Activated T-helper 1 cell treated with anti-CD3 and anti-CD28 coated beads, Interleukin-12 subunit alpha, Interleukin-12 subunit beta, Interleukin-2, Interleukin-4 antibody, amounts not matched to agents 30 ng/mL and 10 ng/mL and 1 ng/mL, durations not matched to agents 14 hours and 24 hours and 36 hours (primary cell): ENCODE measurements at places on chromosomes 16 and 17. TPM values are rescaled to one million over a fixed set of nuclear protein-coding genes. Genes with fewer than 3 reads are reported as not detected.
A peak's percentile ranks its signal among the peaks of the same experiment; 100 is the strongest.

Gene CD300C
- 0.32 and 0.41 TPM in 2 replicates for total RNA-seq

Gene UQCRC2
- total RNA-seq: 235 and 260 TPM in 2 replicates

Gene ACSM5
- total RNA-seq: not detected in 2 replicates

- no peaks in the 10 kb centered on the region for H3K36me3 ChIP-seq
- no peaks in the 10 kb centered on the region for H3K4me1 ChIP-seq
- H3K27ac ChIP-seq: no peak overlapping the region
- H3K4me3 ChIP-seq: no peak overlapping the region
These were observed 1551.7 kb upstream of the GOT2 start for GRCh38 chr16:60285794-60286193.

DNA sequence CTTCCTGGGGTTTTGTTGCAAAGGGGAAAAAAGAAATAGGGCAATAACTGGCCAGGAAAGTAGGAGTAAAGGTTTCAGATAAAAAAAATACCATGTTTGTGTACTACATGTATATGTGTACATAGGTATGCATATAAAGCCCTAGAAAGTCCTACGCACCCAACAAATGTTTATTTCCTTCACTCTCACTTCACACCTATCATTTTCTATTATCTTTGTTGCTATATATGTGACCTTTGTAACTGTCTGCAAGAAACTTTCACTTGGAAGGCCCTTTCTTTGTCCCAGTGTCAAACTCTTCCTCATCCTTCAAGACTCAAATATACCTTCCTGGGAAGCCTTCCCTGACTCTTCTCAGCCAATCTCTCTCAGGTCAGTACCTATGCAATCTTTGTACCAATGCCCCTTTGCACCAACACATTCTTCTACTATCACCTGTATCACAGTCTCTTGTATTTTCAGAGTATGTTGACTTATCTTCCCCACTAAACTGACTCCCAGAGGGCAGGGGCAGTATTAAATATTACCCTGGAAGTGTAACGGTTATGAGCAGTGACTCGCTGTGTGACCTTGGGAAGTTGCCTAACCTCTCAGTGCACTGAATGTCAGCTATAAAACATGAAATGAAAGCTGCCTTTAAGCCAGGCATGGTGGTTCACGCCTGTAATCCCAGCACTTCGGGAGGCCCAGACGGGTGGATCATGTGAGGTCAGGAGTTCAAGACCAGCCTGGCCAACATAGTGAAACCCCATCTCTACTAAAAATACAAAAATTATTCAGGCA, 6.5 kb downstream of the XPO6 start:
- no peak overlapping the region for H3K27ac ChIP-seq
- H3K27me3 ChIP-seq: no peaks in the 10 kb centered on the region
- H3K4me3 ChIP-seq: no peak overlapping the region
- H3K36me3 ChIP-seq: peaks cover 29% of the 10 kb centered on the region
- H3K4me1 ChIP-seq: peaks cover 39% of the 10 kb centered on the region

DNA sequence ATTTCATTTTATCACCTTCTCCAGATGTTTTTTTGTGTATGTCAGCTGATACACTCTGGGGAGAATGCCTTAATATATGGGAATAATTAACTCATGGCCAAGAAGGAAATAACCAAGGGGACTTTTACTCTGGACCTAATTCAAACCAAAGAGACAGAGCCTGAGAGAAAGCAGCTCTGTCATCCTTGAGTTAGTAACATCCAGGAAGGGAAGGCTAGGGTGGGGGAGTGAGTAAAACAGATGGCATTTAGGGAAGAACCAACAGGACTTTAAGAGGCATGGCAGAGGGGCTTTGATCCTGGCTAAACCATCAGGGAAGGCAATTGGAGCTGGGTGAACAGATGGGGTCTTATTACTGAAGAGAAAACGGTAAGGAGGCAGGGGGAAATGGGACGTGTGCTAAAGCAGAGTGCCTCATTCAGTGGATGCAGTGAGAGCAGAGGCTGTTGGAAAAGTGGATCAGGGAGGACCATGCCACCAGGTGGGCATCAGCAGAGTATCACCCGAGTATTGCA, 2.5 kb upstream of the SMPD3 start:
- no peak for DNase-seq
- no peaks in the 10 kb centered on the region for H3K36me3 ChIP-seq
- no peak overlapping the region for H3K27ac ChIP-seq
- H3K4me3 ChIP-seq: no peak overlapping the region
- peaks cover 25% of the 10 kb centered on the region for H3K27me3 ChIP-seq

DNA sequence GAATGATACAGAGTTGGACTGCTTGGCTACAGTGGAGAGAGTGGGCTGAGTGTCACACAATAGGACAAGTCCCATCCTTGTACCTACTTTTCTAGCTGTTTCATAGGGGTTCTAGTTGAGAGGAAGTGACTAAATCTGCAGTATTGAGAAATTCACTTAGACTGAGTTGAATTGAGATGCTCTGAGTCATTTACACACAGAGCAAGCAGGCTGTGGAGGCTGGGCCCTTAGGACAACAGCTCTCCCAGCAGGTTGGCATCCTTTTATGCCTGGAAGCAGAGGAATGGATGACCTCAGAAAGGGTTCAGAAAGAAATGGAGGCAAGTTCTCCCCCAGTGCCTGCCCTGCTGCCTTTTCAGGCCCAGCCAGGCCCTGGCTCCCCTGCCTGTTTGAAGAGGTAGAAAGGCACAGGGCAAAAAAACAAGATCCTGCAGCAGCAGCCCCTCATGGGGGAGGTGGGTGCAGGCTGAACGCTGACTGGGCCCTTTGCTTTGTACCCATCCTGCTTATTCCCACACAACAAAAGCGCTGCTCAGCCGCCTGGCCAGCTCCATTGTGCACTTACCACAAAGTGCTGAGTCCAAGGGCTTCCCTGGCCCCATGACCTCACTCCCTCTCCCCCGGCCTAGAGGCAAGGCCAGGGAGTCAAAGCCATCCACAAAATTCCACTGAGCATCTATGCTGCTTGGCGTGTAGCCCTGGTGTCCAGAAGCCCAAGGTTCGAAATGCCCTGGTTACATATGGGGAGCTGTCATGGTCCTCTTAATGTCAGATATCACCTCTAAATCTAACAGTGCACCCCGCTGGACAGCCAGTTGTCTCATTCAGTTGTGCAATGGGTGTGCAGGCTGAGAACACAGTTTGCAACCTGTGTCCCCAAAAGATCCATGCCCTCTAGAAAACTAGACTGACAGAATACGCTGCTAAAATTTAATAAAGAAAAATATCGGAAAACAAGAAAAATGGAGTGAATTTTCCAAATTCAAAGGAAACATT, 5.4 kb upstream of the CRYBA1 start:
- no peak overlapping the region for H3K4me3 ChIP-seq
- no peak for DNase-seq
- no peak overlapping the region for H3K27ac ChIP-seq
- peaks cover 1% of the 10 kb centered on the region for H3K27me3 ChIP-seq
- H3K4me1 ChIP-seq: peaks cover 9% of the 10 kb centered on the region

DNA sequence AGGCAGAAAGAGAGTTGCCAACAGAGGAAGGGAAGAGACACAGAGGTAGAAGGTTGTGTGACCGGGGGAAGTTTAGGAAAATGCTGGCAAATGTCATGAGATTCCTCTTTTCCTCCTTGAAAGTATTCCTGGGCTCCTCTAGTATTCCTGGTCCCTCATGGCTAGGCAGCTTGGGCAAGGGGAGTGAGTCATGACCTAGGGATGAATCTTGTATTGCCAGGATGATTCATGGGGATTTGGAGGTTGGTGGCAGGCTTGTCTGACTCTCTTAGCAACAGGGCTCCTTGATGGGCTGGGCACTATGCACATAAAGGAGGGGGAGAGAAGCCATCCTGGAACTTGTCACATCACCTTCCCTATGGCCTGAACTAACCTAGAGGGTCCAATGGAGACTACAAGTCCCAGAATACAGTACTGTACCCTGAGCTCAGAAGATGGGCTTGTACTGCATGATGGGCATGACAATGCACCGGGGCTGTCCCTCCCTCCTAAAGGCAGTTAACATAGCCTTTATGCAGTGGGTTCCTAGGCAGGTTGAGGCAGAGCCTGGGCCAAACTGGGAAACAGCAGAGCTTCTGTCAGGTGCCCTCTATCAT, 2.1 kb upstream of the SEZ6 start:
- peaks cover 44% of the 10 kb centered on the region for H3K27me3 ChIP-seq
- H3K27ac ChIP-seq: no peak overlapping the region
- H3K4me1 ChIP-seq: no peaks in the 10 kb centered on the region
- no peak overlapping the region for H3K4me3 ChIP-seq
- H3K36me3 ChIP-seq: no peaks in the 10 kb centered on the region
- no peak for DNase-seq

- H3K4me1 ChIP-seq: peaks cover 6% of the 10 kb centered on the region
- no peak overlapping the region for H3K4me3 ChIP-seq
These were observed 50.4 kb upstream of the CIBAR2 start for GRCh38 chr16:85162478-85163277.

DNA sequence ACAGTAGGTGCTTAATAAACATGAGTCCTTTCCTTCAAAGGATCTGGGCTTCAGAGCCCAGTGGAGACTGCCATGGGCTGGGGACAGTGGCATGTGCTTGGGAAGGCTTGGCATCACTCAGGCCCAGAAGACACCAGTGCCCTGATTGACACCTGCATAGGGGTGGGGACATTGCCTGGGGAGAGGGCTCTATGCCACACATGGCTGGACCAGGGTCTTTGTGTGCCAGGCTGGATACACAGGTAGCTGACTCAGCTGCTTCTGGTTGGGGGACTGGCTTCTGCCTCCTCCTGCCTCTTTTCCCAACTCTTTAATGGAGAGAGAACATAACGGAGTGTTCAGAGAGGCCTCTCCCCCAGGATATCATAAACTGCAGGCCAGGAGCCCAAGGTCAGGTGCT, 93.1 kb upstream of the TMEM97 start:
- H3K4me1 ChIP-seq: peaks cover 14% of the 10 kb centered on the region
- H3K27me3 ChIP-seq: peaks cover 33% of the 10 kb centered on the region
- peak overlapping the region; percentile 22 for H3K4me3 ChIP-seq

DNA sequence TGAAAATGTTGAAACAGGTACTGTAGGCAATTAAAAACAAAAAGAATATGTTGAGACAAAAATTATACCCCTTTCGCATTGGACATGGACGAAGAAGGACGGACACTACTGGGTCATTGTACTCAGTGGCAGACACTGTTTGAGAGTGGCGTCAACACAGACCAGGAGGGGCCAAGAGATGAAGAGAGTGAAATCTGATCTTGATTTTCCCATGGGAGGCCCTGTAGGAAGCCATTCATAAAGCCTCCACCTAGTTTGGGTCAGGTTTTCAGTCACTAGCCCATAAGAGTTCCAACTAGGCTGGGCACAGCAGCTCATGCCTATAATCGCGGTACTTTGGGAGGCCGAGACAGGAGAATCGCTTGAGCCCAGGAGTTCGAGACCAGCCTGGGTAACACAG, 23.6 kb upstream of the SMURF2 start:
- DNase-seq: no peak
- H3K27me3 ChIP-seq: peaks cover 2% of the 10 kb centered on the region
- no peak overlapping the region for H3K4me3 ChIP-seq
- no peaks in the 10 kb centered on the region for H3K4me1 ChIP-seq
- no peaks in the 10 kb centered on the region for H3K36me3 ChIP-seq
- no peak overlapping the region for H3K27ac ChIP-seq

DNA sequence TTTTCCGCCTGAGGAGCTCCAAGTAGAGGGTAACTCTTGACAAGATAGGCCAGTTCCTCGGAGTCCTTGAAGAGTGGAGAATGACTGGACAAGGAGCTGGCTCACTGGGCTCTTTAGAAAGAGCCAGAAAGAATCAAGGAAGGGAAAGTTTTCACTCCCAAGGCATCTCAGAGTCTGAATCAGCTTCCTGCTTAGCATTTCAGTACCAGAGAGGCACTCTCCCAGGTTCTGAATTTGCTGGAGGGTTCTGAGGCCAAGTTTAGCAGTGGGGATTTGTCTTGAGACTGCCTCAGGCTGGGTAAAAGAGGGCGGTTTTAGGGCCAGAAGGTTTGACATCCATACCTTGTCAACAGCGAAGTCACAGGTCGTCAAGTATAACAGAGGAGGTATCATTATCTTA, 25.5 kb downstream of the GP2 start:
- H3K4me3 ChIP-seq: no peak overlapping the region
- DNase-seq: no peak
- no peaks in the 10 kb centered on the region for H3K36me3 ChIP-seq

- no peak overlapping the region for H3K4me3 ChIP-seq
- H3K36me3 ChIP-seq: peaks cover 2% of the 10 kb centered on the region
- peaks cover 53% of the 10 kb centered on the region for H3K4me1 ChIP-seq
These were observed 7.8 kb upstream of the RNF213 start for GRCh38 chr17:80252871-80253270.

DNA sequence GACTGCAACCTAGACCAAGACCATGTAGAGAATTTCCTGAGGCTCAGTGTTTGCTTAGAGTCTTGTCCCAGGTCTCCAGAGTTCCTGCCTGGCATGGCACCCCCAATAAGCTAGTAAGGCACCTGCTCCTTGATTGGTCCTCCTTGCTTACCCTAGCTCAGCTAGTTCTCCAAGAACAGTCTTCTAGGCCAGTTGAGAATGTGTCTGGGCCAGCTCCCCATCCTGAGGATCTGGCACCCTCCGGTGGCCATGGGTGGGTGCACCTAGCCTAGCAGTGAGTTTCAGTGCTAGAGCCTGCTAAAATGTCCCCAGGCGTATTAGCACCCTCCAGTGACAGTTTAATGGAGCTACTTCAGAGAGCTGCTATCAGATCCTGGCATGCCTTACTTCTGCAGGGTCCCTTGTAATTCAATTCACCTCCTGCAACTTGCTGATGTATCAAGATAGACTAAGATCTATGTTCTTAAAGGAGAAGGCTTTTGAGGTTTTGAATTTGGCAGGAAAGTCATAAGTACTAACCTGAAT, 44.4 kb upstream of the MED13 start:
- H3K27me3 ChIP-seq: peaks cover 4% of the 10 kb centered on the region

DNA sequence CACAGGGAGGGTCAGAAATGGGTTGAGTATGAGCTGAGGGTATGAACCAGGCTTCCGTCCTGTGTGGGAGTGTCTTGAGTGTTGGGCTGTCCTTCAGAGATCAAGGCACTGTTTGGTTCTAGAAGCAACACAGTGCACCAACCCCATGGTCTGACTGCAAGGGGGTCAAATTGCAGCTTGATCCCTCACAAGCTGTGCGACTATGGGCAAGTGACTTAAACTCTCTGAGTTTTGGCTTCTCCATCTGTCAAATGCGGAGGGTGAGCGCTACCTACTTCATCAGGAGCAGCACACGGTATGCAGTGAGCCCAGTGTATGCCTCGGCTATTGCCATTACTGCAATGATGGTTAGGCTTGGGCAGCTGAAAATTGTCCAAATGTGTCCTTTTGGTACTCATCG, 21.0 kb downstream of the SEC14L5 start:
- H3K27ac ChIP-seq: no peak overlapping the region
- no peak overlapping the region for H3K4me3 ChIP-seq
- DNase-seq: no peak
- no peaks in the 10 kb centered on the region for H3K4me1 ChIP-seq
- peaks cover 3% of the 10 kb centered on the region for H3K27me3 ChIP-seq
- no peaks in the 10 kb centered on the region for H3K36me3 ChIP-seq

- no peak overlapping the region for H3K4me3 ChIP-seq
- no peaks in the 10 kb centered on the region for H3K4me1 ChIP-seq
- no peak overlapping the region for H3K27ac ChIP-seq
- no peaks in the 10 kb centered on the region for H3K27me3 ChIP-seq
These were observed 35.5 kb upstream of the PVALEF start for GRCh38 chr17:81129711-81130367.
